Activated CD4-positive, CD25-positive, alpha-beta regulatory T cell treated with anti-CD3 and anti-CD28 coated beads, Interleukin-2, amount 50 U/mL, for 24 hours (primary cell): ENCODE measurements at places on chromosomes 13 and 19.

GRCh38 chr19:55340784-55341147 lies 1.1 kb downstream of the KMT5C start:
- no peak for ATAC-seq

DNA sequence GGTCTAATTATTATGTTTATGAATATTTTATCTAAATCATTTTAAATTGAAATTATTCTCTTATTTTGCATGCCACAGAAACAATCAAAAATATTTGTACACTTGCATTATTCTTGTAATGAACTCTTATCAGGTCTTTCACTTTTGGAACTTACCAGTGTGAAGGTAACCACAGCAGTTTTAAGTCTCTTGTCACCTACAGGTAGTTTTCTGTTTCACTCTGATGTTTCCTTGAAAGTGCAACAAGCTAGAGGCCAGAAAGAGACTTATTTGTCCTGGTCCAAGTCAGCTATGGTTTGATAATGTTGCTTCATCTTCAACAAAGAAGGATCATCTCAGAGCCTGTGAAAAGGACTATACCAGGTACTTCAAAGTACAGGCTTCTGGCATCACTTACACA lies 133.4 kb upstream of the NBEA start:
- ATAC-seq, result no peak

DNA sequence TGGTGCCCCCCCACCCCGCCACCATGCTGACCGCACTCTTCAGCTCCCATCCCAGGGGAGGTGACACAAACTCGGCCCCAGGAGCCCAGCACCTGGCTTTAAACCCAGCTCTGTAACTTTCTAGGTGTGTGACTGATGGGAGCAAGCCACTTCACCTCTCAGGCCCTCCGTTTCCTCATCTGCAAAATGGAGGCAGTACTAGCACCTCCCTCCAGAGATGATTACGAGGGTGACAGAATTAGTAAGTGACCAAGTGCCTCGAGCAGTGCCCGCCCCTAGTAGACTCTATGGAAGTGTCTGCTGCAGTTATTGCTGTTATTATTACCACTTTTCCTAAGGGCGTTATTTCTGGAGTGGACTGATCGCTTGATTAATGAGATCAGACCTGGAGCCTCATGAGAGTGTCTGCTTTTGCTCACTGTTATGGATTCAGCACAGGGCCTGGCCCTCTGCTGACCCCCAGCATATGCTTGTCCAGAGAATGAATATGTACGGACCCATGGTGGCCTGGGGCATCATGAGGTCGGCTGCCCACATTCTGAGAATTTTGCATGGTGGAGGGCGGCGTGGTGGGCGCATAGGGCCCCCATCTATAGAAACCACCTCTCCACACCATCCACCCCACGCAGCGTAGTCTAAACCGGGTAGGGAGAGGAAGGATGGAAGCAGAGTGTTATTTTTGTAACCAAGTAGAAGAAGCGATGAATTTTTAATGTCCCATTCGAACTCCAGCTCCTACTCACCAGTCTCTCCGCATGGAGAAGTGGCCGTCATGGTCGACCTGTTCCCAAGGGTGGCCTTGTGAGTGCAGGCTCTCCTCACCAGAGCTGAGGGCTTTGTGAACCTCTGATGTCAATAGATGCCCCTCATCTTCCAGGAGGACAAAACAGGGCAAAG lies 48.2 kb downstream of the CAPN12 start:
- no peak for ATAC-seq

- ATAC-seq, result no peak
These were observed 34.6 kb upstream of the CD177 start for GRCh38 chr19:43318796-43319314.

GRCh38 chr19:3984584-3984907 lies 717 bp downstream of the EEF2 start:
- ATAC-seq, result no peak

- no peak for ATAC-seq
These were observed 121.5 kb upstream of the SLC10A2 start for GRCh38 chr13:103187721-103188156.

- ATAC-seq, result no peak
These were observed 2.3 kb downstream of the PRAM1 start for GRCh38 chr19:8500158-8500557.

DNA sequence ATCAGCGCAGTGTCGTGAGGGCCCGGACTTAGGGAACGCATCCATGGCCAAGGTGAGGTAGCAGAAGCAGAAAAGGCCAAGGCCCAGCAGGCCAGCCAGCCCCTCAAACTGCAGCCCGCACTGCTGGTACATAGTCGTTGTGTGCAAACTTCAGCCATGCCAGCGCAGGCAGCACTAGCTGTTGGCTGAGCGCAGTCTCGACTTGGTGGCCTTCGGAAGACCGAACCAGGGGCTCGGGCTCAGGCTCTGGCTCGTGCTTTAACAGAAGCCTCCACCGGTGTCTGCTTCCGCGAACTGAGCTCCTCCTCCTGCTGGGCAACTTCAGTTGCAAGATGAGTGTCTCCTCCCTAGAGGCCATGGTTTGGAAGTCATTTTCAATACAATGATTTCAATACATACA lies 157.5 kb downstream of the DNAJC15 start:
- ATAC-seq, result no peak

DNA sequence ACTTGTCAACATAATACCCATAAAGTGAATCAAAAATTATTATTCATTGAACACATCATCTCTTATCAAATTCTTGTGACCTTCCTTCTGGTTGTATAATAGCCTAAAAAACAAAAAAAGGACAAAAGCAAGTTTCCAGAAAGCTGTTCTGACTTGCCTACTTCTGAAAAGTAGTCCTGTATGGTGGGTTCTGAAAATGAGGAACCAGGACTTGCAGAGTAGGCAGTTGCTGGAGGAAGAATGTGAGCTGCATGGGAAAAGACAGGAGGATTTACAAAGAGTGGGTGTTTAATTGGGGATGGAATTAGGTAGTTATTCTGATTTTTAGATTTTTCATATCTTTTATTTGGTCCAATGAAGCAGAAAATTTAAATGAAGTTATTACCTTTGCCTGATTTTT lies 56.7 kb downstream of the RCBTB2 start:
- ATAC-seq, result no peak

GRCh38 chr19:11324079-11324661 lies 15.3 kb downstream of the RAB3D start:
- ATAC-seq, result peak; percentile 44

GRCh38 chr19:38862321-38863059 lies 12.7 kb upstream of the HNRNPL start:
- ATAC-seq, result no peak
